Lung microvascular endothelial cell (primary cell): ENCODE measurements at places on chromosomes 4 and X. TPM values are rescaled to one million over a fixed set of nuclear protein-coding genes. Genes with fewer than 3 reads are reported as not detected.

REELD1 gene
- total RNA-seq = not detected in 2 replicates

TMEM156 gene
- under 0.01 and 0.87 TPM in 2 replicates for total RNA-seq

DNA sequence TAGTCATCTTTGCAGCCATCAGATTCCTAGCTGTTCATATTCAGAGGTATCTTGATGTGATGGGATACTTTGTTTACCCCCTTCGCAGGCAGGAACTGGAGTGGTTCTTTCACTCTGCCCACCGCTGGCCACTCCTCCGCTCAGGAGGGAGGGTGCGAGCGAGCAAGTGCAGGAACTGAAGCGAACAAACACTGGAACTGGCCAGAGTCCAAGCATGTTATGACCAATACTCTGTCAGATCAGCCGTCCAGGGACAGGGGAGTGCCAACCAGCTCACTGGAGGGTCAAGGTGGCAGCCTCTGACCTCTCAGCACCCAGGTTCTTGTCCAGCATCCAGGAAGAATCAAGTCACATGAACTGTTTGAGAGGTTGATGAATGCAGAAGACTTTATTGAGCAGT lies 18.0 kb upstream of the MANBA start:
- DNase-seq = peak; percentile 48

DNA sequence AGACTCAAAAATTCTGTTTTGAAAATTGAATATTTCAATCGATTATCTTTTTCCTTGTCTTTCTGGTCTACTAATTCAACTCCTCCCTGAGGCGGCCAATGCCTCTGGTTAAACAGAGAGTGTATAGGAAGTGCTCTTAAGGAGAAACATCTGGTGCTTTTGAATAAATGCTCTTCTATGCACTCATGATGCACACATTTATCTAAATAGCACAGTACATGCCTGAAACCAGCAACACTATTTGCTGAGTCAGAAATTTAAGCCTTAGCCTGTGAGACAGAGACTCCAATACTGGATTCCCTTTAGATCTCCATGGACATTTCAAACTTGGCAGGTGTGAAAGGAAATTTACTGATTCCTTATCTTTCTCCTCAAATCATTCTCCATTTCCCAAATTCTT lies 118.6 kb downstream of the SLIT2 start:
- no peak for DNase-seq
